Activated CD4-positive, alpha-beta T cell treated with anti-CD3 and anti-CD28 coated beads, Interleukin-2, amount 10 ng/mL, durations not matched to agents 7 days and 5 days (primary cell): ENCODE measurements at places on chromosomes 1 and 21. TPM values are rescaled to one million over a fixed set of nuclear protein-coding genes. Genes with fewer than 3 reads are reported as not detected.

- DNase-seq = no peak
These were observed 480.2 kb downstream of the COL11A1 start for GRCh38 chr1:102628109-102628613.

DNA sequence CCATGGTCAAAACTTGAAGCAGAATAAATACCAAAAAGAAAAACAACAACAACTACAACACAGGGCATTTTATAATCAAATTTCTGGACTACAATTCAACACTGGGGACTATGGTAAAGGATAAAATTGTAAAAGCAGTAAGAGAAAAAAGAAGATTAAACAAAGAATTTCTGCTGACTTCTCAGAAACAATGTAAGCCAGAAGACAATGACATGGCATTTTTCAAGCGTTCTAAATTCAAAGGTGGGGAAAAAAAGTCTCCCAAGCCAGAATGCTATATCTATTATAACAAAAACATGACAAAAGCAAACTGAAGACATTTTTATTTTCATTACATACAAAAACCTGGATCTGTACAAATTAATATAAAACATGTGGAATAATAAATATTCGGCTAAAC lies 433.1 kb downstream of the NPHP4 start:
- no peak for DNase-seq

Gene KCNT2
- not detected for total RNA-seq

DNA sequence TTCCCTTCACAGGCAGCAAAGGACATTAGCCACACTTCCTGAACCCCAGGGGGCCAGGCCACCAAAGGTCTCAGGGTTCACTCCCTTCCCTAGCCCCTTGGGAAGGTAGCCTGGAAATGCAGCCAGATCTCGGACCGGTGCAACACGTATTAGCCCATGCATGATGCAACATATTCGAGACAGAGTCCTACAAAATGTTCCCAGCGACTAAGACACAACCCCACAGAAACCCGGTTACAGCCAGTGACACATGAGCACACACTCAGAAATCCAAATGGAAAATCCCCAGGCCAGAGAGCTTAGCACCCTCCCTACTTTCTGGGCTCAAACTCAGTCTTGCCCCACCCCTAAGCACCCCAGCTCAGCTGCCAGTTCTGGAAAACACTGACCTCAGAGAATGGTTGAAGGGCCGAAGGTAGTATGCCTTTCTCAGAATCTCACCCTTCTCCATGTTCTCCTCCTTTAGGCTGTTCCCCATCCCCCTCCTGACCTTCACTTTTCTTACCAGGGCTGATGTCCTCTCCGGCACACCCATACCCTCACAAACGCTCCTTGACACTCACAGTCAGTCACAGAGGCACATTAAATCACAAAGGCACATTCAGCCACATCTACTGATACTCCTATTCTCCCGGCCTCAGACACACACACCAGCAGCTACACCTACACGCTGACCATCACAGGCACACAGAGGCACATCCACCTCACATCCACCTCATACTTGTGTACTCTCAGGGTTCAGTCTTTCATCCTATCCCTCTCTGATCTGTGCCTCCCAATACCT lies at the start of gene TSPAN1:
TSPAN1 (plus strand) TSS at position 640 of the 784 bp plus-strand sequence. CDS start 6,021 bp downstream, outside the sequence.
- DNase-seq = no peak

DNA sequence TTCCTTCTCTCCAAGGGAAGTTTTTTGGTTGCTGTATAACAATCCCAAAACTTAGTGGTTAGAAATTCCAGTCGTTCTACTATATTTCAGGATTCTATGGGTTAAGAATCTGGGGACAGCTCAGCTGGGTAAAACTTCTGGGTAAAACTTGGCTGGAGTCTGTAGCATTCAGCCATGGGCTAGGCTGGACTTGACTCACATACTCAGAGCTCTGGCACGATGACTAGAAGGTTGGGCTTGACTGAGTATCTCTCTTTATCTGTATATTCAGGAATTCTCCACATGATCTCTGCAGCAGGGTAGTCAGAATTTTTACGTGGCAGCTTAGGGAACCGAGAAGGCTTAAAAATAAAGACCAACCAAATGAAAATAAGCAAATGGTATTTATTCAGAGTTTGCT lies 28.2 kb upstream of the HRNR start:
- DNase-seq = no peak

Gene CLDN19
- not detected for total RNA-seq

Gene PRDX1
- total RNA-seq = 269 TPM

DNA sequence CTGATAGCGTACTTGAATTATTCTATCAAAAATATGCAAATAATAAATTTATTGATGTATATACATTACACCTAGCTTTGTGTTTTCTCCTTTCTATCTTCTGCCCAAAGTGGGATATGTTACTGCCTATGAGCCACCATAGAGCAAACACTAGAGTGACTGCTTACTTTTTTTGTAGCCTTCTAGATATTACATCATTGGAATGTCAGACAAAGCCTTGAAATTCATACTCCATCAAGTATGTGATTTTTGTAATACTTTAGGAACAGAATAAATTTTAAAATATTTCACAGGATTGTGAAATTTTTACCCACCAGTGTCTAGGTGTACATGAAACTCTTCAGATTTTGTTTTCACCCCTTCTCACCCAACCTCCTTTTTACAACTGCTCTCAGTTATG lies 787.6 kb downstream of the USP25 start:
- DNase-seq = no peak

GRCh38 chr1:153271711-153272110 lies 12.2 kb downstream of the LORICRIN start:
- no peak for DNase-seq

- no peak for DNase-seq
These were observed 9.2 kb upstream of the PLA2G4A start for GRCh38 chr1:186819563-186819962.

GRCh38 chr1:21270086-21270689 lies 20.1 kb downstream of the ECE1 start:
- DNase-seq = peak; percentile 85

- no peak for DNase-seq
These were observed 357.8 kb upstream of the ZRANB2 start for GRCh38 chr1:71438626-71439025.

GRCh38 chr1:90705956-90706355 lies 11.1 kb downstream of the BARHL2 start:
- no peak for DNase-seq

Gene PADI1
- not detected for total RNA-seq

- DNase-seq = no peak
These were observed 4.9 kb upstream of the CAPN2 start for GRCh38 chr1:223707256-223708000.

DNA sequence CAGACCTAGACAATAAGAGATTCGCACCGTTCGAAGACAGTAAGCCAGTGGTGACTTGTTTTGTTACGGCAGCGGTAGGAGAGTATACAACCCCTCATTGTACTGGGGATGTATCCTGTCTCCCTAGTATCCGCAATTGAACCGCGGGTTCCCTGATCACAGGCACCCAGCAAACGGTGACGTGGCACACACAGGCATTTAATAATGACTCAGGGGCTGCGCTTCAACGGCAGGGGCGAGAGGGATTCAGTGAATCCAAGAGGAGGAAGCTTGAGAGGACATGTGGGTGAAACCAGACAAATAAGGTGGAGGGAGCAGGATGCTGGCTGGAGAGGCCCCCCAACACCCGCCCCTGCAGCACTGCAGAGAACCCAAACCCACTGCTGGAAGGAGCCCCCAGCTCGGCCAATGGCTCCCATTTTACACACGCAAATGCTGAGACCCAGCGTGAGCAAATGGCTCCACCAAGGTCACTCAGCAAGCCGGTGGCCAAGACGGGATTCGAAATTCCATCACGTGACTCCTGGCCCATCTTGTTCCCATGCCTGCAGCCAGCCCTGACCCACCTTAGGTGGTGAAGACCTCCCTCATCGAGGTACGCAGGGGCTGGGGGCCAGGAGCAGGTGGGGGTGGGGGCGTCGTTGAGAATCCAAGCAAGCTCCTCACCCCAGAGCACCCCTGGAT lies 149.9 kb downstream of the SYF2 start:
- DNase-seq = no peak

DNA sequence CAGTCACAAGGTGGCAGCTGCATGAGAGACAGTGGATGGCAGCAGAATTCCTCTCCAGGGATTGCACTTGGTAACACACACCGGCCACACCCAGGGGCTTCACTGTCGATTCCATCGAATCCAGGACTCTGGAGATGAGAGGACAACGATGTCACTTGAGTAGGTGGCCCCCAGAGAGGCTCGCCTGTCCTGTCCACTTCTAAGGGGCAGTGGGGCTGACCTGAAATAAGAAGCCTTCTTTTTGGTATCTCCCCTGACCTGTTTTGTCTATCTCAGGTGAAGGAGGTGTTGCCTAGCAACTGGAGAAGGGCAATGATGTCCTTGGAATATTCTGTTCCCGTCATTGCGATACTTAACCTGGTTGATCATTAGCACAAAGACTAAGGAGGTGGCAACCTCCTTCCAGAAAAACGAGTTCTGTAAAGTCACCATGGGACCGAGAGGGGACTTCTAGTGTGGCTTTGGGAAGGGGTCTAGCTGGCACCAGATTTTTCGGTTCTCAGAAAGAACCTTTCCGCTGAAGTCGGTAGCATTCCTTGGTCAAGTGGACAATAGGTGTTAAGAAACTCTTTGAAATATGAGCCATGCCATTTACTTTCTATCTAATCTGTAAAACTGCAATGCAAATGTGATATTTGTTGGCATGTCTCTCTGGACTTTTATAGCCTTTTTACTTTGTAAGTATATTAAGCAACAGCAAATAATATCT lies 85.2 kb upstream of the TMPRSS2 start:
- DNase-seq = no peak

DNA sequence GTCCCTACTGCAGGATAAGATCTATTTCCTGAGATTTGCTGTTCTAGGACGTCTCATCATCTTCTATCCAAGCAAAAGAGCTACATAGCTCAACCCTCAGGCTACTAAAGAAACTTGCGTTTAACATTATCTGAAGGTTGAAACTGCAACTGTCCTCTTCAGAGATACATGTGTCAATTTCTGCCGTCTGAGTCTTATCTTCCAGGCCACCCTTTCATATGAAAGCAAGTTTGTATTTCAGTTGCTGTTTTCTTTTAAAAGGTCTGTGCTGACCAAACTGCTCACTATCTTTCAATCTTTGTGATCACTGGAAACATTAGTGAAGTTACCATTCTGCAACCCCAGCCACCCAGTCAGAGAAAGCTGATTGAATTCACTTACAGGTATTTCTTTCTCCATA lies 108.6 kb upstream of the RAB3GAP2 start:
- no peak for DNase-seq

DNA sequence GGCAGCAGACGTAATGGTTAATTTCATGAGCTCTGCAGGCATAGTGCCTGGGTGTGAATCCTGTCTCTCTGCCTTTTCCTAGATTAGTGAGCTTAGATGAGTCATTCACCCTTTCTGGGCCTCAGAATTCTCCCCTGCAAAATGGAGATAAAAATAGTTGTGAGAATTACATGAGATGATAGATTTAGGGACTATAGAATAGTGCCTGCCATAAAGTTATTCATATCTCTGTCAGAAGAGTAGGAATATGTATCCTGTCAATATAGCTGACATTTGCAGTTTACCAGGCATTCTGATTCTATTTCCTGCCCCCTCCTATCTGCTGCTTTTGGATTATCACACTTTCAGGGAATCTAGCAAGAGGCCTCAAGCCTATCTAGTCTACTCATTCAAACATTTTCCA lies 112.0 kb downstream of the PDE4B start:
- DNase-seq = no peak

DNA sequence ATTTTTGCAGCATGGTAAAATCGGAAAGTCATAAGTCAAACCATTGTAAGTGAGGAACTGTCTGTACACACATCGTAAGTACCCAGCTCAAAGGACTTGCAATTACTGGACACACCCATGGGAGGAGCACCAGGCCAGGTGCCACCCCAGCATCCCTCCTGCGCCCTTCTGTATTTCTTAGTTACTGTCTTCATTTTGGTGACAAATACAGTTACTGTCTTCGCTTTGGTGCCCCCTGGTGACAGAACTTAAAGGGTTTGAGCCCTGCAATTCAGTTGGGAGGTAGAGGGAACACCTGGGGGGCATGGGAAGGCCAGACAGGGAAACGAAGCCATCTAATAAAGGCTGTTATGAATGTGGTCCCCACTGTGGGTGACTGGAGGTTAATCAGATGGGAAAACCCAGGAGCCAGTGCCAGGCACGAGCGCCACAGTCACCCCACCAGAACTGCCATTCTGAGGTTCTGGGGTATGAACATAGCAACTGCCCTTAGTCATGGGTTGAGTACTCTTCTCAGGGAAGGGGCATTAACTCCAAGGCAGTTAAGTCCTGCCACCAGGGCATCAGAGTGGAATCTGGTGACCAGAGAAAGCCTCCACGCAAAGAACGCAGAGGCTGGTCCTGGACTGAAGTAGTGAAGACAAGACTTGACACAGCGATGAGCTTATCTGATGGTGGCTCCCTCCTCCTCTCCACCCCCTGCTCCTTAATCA lies 612.9 kb downstream of the PTPRU start:
- DNase-seq = peak; percentile 59

DNA sequence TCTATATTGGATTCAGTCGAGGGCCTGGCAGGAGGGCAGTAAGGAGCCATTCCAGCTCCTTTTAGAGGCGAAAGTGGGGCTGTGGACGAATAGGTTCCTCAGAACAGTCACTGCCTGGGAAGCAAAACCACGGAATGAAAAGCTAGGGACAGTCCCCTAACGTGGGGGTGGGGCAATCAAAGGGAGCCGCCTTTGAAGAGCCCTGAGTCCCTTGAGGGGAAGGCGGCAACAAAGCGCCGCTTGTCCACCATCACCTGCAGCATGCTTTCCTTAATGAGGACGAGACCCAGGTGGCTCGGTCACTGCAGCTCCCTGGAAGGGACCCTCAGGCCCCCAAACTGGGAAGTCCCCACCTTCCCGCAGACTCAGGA lies 184.7 kb downstream of the ETS2 start:
- DNase-seq = no peak

- DNase-seq = no peak
These were observed 7.5 kb upstream of the PSEN2 start for GRCh38 chr1:226862890-226863289.

DNA sequence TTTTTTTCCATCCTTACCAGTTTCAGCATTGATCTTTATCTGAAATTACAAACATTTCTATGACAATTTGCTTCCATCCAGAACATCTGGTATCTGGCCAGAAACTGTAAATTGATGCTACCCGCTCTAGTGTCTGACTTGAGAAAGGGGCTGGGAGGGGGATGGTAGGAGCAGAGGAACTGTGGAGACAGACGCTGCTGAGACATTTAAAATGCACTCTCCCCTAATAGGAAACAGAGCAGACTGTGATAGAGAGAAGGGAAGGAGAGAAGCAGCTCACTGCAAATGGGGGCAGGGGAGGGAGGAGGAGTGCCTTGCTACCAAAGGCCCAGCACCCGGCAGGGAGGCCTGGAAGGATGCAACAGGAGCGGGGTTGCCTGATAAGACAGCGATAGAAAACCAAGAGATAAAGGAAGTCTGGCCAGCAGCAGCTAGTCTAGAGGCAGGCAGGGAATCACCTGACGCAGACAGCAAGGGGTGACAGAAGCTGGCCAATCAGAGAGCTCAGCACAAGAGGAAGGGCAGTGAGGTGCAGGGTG lies 195.5 kb upstream of the NFIA start:
- no peak for DNase-seq

GRCh38 chr1:92956254-92957029 lies 4.8 kb downstream of the DIPK1A start:
- DNase-seq = no peak
